ENCODE measurements at places on chromosomes 4 and X. TPM values are rescaled to one million over a fixed set of nuclear protein-coding genes. Genes with fewer than 3 reads are reported as not detected.

Gene IGFBP7
- polyA plus RNA-seq = not detected

Gene PLP2
- 334 TPM for polyA plus RNA-seq

Gene PAGE2
- not detected for polyA plus RNA-seq

Gene CXCL11
- polyA plus RNA-seq = not detected

Gene ASB11
- polyA plus RNA-seq = not detected

Gene LUZP4
- not detected for polyA plus RNA-seq

Gene PHOX2B
- polyA plus RNA-seq = not detected

- peak; percentile 26 for DNase-seq
Observed at GRCh38 chrX:115949900-115950822, 220.4 kb upstream of the AGTR2 start.

- DNase-seq = no peak
Observed at GRCh38 chrX:39476604-39477021, 621.1 kb downstream of the BCOR start.

GRCh38 chr4:125041372-125041930, 273.3 kb upstream of the FAT4 start:
- no peak for DNase-seq

DNA sequence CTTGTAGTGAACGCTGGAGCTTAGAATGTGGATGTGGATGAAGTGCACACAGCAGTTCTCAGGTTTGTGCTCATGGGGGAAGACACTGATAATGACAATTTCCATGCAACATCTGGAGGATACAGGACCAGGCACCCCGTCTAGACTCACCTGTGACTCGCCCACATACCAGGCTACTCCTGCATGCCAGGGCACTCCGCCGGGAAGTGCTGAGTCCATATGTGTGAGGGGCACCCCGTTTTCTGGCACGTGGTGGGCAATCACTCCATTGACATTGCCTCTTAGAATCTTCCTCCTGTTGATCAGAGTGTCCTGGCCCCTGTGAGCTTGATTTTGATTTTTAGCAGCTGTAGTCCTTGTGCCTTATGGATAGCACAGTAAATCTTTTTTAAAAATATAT, 90.9 kb upstream of the LRPAP1 start:
- no peak for DNase-seq

- no peak for DNase-seq
Observed at GRCh38 chrX:24283127-24283794, 30.6 kb downstream of the SUPT20HL2 start.

- no peak for DNase-seq
Observed at GRCh38 chr4:104574371-104574770, 79.7 kb upstream of the CXXC4 start.

- DNase-seq = no peak
Observed at GRCh38 chr4:137961051-137961438, 281.1 kb downstream of the SLC7A11 start.

All from CD4-positive, alpha-beta memory T cell (primary cell).